Psoas muscle (tissue), 8 donors: ENCODE measurements at places on chromosomes 12 and 14. TPM values are rescaled to one million over a fixed set of nuclear protein-coding genes. Genes with fewer than 3 reads are reported as not detected.

The RNASE7 gene
- total RNA-seq: 0.22 TPM

The TMEM121 gene
- 0.23 TPM for total RNA-seq

The CPNE6 gene
- not detected for total RNA-seq

The PIWIL1 gene
- total RNA-seq: not detected

The LRRC10 gene
- not detected for total RNA-seq

The SLC25A47 gene
- 0.12 TPM for total RNA-seq
